HT-29 (cell line): ENCODE measurements at places on chromosomes 11 and 22. TPM values are rescaled to one million over a fixed set of nuclear protein-coding genes. Genes with fewer than 3 reads are reported as not detected.

- DNase-seq = peak; percentile 66
Observed at GRCh38 chr22:22207845-22208564, 36.6 kb upstream of the VPREB1 start.

Gene NEFH
- not detected in 2 replicates for total RNA-seq

- DNase-seq = no peak
Observed at GRCh38 chr11:6486938-6487337, 5.6 kb downstream of the TIMM10B start.

GRCh38 chr11:96338910-96339705 lies 3.9 kb downstream of the MAML2 start:
- DNase-seq = peak; percentile 41

DNA sequence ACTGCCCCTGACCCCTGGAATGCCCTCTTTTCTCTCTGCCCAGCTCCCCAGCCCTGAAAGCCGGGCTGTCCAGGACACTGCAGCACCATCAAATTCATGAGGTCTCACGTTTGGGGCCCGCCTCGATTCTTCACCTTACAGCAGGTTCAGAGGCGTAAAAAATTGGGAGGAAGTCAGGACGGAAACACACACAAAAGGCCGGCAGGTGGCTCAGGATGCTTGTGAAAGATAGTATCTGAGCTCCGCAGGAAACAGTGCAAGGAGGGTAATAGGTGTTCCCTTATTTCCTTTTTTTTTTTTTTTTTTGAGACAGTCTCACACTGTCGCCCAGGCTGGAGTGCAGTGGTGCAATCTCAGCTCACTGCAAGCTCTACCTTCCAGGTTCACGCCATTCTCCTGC lies 4.1 kb downstream of the RFPL2 start:
- DNase-seq = no peak

DNA sequence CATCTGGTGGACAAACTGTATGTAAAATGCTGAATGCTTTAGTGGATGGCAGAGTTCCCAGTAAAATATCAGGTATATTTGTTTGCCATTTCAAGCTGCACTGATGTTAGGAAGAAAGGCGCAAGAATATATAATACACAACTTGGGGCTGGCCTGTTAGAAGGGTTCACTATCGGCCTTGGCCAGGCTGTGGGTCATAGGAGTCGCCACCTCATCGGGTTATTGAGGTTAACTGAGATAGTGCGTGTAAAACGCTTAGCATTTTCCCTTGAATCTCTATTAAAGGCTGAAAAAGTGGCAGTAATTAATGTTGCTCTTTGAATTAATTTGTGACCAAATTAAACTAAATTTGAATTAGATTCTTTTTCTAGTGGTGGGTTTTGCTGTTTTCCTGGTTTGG lies 5.1 kb downstream of the FAM118A start:
- no peak for DNase-seq

Gene PRDX5
- 254 and 276 TPM in 2 replicates for total RNA-seq

GRCh38 chr11:61725781-61726231 lies 26.6 kb upstream of the MYRF start:
- DNase-seq = no peak

GRCh38 chr11:82505379-82505778 lies 228.3 kb downstream of the FAM181B start:
- no peak for DNase-seq

DNA sequence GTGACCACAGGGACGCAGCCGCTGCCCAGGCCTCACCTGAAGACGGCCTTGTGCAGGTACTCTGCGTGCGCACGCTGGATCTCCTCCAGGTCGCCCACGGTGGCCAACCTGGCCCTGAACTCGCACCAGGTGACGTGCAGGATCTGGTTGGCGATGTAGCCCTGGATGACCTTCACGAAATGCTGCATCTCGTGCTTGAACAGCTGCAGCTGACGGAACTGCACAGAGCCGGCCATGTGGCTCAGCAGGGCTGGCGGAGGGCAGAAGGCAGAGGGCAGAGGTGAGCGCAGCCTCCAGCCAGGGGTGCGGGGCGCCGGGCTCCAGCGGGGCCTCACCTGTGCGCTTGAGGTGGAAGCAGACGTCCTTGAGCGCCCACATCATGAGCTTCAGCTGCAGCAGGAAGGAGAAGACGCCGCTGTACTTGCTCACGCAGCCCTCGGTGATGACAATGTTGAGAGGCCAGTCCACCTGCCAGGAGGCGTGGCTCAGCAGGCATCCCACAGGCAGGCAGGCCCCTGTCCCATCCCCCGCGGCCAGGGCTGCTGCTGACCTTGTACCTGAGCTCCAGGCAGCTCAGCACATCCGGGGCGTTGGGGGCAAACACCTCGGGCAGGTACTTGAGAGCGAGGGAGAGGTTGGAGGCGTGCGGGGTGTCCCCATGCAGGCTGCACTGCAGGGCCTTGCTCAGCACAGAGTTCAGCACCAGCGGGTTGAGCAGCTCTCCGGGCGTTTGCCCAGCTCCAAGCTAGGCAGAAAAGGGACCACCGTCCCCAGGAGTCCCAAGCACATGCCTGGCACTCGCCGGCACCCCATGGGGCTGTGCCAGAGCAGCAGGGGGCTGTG lies 17.6 kb downstream of the SELENOO start:
- DNase-seq = no peak

GRCh38 chr11:96341211-96342013 lies 1.6 kb downstream of the MAML2 start:
- no peak for DNase-seq

DNA sequence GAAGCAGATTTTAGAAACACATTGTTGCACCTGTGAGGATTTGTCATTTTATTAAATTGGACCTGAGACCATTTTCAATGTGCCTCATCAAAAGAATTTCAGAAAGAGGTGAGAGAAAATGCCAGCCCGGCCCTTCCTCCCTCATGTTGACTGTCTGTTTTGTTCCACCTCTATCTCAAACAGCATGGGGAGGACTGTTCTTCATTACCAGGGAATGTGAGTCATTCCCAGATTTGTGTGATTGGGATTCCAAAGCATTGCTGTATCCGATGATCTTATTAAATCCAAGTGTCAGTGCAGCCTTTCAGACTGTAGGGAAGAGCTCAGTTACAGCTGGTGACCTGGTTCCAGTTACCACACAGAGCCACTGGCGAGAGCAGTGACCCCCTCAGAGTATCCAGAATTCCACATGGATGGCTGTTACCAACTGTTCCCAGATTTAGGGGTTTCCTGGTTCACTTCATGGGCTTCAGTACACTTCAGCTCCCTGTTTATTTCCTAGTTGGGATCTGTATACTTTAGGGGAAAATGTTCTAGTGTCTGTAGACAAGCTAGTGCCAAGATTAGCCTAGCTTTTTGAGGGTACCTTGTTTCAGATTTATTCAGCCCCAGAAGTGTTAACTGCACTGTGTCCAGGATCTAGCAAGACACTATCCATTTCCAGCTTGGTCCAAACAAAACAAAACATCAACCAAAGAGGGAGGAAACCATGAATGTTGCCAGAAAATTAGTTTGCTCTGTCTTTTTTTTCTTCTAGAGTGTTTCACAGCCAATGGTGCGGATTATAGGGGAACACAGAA lies 20.9 kb downstream of the KREMEN1 start:
- DNase-seq = no peak
